SK-N-SH (cell line): ENCODE measurements at places on chromosomes 2 and 18.

DNA sequence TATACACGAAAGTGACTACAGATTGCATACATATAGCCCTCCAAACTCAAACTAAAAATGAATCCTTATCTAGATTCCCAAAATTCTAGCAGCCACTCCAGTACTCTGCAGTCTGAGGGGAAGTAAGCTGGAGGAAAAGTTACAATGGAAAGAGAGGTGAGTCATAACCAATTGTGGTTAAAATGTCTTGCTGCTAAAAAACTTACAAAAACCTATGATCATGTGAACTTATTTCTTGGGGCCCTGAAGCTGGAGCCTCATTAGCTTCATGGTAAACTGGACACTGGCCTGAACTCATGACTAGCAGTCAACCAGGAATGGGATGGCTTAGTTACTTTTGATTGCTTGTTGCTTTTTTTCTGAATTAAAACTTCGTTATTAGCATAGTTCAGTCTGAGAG, 175.9 kb downstream of the SLC4A3 start:
- DNase-seq: no peak

- DNase-seq: peak; percentile 75
Observed at GRCh38 chr18:75208155-75208835, 644 bp downstream of the PTGR3 start.

DNA sequence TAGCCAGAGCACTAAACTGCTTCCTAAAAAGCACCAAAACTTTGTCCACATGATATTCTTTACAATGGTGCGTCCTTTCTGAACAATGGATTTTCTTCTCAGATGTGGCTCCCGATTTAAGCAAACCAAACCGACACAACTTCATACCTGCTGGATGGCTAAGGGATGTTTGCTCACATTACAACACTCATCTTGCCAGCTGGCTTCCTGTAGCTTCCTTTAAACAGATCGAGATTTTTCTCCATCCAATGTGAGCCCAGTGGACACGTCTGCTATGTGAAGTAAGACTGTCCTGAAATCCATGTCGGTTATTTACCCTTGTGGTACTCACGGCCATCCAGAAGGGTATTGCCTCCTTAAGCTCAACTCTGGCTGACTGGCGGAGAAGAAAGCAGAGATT, 126.5 kb downstream of the MAPK4 start:
- DNase-seq: no peak

GRCh38 chr2:234100686-234101085, 50.2 kb downstream of the SPP2 start:
- no peak for DNase-seq

DNA sequence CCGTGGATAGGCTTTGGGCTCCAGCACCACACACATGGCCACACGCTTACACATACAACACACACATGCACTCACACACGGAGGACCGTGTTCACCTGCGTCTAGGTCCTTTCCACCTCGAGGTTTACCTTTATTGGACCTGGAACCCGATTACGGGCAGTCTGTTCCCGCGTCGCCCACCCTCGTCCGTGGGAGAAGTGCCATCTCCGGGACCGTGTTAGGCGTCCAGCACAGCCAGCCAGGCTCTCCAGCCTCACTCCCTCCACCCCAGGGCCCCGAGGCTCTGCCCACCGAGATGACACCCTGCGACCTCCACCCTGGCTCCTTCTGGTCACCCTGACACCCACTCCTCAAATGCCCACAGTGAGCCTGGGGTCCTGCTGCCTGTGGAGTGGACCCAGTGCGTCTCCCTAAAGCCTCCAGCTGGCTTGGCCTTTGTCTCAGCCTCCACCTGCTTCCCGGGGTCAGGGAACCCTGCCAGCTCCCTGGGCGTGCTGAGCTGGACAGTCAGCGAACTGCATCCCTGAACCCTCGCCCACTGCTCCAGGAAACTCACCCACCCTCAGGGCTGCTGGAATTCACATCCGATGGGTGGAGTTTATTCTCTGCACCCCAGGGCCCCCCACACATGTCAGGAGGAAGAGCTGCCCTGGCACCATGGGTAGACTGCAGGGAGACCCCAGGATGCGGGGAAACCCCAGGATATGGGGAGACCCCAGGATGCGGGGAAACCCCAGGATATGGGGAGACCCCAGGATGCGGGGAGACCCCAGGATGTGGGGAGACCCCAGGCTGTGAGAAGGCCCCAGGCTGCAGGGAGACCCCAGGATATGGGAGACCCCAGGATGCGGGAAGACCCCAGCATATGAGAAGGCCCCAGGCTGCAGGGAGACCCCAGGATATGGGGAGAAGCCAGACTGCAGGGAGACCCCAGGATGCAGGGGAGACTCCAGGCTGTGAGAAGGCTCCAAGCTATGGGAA, 33.0 kb downstream of the ADI1 start:
- peak; percentile 32 for DNase-seq

GRCh38 chr2:44362207-44363015, 664 bp downstream of the CAMKMT start:
- DNase-seq: peak; percentile 49
